ENCODE measurements at places on chromosomes 13 and 19. TPM values are rescaled to one million over a fixed set of nuclear protein-coding genes. Genes with fewer than 3 reads are reported as not detected.

GRCh38 chr13:97512732-97513131, 78.8 kb downstream of the RAP2A start:
- DNase-seq: no peak

DNA sequence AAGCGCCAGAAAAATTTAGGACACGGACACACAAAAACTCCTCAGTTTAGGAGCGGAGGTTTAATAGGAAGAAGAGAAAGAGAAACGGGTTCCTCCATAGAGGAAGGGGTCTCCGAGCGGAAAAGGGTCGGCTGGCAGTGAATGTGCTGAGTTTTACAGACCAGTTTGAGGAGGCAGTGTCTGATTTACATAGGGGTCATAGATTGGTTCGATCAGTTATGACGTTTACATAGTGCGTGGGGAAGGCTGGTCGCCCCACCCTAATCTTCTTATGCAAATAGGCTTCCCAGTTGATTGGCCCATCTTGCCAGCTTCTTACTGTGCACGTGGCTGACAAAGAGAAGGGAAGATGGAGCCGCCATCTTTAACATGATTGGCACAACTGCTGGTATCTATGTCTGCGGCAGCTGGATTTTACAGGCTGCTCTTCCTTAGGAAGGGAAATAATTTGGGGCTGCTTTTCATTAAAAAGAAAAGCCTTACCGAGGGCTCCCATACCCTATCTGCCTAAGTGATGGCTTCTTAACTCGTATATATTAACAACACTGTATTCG, 1.2 kb upstream of the ZNF225 start:
- DNase-seq: no peak

- DNase-seq: no peak
These were observed 1722.7 kb downstream of the SLITRK5 start for GRCh38 chr13:89393758-89394304.

- no peak for DNase-seq
These were observed 67.5 kb downstream of the COL4A1 start for GRCh38 chr13:110239280-110240125.

DNA sequence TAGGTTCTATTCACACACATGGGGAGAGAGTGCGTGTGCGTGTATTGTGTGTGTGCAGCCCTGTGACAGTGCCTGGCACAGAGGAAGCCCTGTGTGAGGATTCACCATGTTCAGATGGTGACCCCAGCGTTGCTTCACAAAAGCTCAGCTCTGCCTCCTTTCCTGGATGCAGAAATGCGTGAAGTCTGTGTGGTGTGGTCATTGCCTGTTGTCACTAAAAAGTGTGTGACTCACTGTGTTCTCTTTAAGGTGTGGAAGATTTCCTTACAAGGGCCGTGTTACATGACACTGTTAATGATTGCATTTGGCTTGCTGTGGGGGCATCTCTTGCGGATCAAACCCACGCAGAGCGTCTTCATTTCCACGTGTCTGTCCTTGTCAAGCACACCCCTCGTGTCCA, 19.5 kb upstream of the DCUN1D2 start:
- no peak for DNase-seq

DNA sequence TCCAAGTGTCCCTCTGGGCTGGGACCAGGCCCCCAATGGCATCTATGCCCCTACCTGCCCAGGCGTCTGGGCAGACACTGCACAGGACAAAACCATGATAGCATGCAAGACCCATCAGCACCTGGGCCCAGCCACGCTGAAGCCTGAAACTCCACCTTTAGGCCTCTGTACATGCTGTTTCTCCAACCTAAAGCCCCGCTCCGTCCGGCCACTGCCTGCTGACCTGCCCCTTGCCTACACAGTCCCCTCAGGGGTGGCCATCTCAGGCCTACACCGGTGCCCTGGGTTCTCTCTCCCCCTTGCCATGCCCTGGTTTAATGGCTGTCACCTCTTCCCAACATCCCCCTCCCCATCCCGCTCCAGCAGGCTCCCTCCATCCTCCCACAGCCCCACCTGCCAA, 15.3 kb downstream of the GJA3 start:
- no peak for DNase-seq

GRCh38 chr13:41909506-41909905, 51.4 kb downstream of the VWA8 start:
- no peak for DNase-seq

DNA sequence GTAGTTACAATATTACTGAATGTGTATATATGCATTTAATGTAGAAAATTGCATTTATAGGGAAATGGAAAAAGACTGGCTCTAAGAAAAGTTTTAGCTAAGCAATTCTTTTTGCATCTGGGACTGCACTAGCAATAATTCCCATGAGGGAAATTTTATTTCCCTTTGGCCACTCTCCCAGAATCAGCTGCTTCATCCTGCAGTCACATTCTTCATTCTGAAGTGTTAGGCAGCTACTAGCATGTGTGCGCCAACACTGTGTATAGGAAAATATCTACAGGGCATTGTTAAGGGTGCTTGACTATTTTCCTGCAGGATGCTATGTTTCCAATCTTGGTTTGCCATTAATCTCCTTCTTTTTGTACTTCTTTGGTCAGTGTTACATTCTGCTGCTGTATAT, 312.8 kb upstream of the PCDH20 start:
- no peak for DNase-seq

- DNase-seq: no peak
These were observed 16.5 kb downstream of the LRRC4B start for GRCh38 chr19:50551715-50552187.

- DNase-seq: no peak
These were observed 6.0 kb upstream of the STK24 start for GRCh38 chr13:98582947-98583346.

- no peak for DNase-seq
These were observed 17.5 kb upstream of the NWD1 start for GRCh38 chr19:16702123-16702522.

DNA sequence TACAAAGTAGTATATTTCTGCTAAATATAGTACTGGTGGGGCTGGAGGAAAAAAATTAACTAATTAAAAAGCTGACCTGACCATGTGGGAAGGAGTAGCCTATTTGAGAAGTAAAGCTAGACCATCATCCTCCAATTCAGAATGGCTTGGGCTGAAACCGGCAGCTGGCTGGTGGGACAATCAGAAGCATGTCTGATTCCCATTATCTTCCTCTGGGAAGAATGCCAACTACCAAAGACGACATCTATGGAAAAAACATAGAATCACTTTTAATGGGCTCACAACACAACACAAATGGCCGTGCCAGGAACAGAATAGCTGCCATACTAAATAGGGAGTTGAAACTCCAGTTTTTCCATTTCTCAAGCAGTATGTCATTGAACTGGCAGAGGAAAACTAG, 120.4 kb upstream of the FREM2 start:
- no peak for DNase-seq

DNA sequence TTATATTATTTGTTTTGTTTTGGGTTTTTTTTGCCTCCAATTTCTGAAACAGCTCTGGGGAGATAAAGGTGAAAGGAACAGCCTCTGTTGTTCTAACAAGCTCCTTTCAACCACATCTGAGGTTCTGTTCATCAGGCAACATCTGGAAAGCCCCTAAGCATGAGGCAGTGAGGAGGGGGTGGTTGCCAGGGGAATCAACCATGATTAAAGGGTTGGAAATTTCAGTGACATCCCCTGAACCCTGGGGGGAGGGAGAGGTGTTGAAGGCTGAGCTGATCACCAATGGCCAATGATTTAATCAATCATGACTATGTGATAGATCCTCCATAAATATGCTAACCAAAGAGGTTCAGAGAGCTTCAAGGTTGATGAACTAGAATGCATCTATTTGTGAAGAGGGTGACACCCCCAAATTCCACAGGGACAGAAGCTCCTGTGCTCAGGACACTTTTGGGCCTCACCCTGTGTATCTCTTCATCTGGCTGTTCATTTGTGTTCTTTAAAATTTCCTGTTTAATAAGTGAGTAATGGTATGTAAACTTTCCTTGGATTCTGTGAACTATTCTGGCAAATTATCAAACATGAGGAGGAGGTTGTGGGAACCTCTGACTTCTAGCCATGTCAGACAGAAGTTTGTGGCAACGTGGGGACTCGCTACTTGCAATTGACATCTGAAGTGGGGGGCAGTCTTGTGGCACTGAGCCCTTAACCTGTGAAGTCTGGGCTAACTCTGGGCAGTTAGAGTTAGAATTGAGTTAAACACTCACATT, 221.3 kb downstream of the NHLRC3 start:
- DNase-seq: no peak

- no peak for DNase-seq
These were observed 71.6 kb upstream of the HTR2A start for GRCh38 chr13:46968450-46968849.

DNA sequence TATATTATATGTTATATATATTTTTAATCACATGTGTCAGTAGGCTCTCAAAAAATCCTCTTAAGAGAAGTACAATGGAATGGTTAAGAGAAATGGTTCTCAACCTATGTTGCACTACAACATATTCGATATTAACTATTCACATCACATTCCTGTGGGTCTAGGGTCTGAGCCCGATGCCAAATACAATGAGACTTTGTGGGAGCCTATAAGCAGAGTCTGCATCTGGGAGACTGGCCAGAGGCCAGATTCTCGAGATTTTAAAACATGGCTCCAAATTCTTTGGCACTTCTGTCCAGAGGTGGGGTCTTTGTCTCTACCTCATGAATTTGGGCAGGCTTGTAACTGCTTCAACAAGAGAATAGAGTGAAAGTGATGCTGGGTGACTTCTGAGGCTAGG, 79.4 kb upstream of the NBEA start:
- no peak for DNase-seq

DNA sequence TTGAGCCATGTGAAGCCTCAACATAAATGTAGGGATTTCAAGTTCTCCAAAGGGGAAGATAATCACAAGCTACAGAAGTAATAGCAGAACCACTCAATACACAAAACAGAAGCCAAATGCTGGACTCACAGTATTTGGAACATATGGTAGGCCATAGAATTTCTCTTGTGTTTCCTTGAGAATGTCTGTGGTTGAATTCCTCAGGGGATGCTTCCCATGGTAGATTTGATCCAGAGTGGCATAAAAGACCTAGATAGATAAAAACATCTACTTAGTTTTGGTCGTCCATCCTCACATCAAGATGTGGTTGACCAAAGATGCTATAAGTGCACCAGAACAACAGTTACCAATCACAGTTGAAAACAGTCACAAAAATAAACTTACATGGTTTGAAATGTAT, 83.4 kb downstream of the MIPEP start:
- no peak for DNase-seq

GRCh38 chr13:25762281-25762680, 289.5 kb downstream of the SHISA2 start:
- no peak for DNase-seq

GRCh38 chr19:7853770-7854128, 20.4 kb downstream of the PRR36 start:
- no peak for DNase-seq

- no peak for DNase-seq
These were observed 513 bp downstream of the MIER2 start for GRCh38 chr19:343941-344624.

The PRRG2 gene
- 18.9 TPM for total RNA-seq

The CBY2 gene
- total RNA-seq: not detected

The CYSLTR2 gene
- total RNA-seq: 0.58 TPM

The ADGRE2 gene
- 4.2 TPM for total RNA-seq

The UBE2L5 gene
- not detected for total RNA-seq

The SRRM5 gene
- 0.63 TPM for total RNA-seq

The ZNF541 gene
- total RNA-seq: not detected

The REX1BD gene
- total RNA-seq: 48.2 TPM

The OR7A5 gene
- total RNA-seq: not detected

Data from mucosa of descending colon (tissue), 3 donors.